ENCODE measurements at places on chromosomes 16 and 17.

DNA sequence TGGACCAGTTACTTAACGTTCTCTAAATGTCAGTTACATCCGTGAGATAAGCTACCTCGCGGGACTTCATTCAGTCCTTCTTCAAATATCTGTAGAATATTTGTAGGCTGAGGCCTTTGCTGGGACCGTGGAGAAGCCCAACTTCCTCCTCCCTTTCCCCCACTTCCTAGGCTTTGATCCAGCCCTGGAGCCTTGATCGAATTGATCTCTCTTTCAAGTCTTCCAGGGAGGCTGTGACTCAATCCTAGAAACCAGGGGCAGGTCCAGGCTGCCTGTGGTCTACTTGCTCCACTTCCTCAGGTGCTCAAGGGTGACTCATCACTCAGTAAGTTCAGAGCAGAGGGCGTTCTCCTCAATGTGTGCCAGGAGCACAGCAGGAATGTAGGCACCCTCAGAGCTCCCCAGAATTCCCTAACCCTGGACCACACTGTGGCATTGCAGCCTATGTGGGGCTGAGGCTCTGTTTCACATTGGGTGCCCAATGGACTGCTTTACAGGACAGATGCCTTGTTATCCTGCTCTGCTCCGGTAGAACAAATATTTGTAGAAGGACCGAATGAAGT, 11.2 kb upstream of the CEP20 start:
- DNase-seq, result peak; percentile 79

DNA sequence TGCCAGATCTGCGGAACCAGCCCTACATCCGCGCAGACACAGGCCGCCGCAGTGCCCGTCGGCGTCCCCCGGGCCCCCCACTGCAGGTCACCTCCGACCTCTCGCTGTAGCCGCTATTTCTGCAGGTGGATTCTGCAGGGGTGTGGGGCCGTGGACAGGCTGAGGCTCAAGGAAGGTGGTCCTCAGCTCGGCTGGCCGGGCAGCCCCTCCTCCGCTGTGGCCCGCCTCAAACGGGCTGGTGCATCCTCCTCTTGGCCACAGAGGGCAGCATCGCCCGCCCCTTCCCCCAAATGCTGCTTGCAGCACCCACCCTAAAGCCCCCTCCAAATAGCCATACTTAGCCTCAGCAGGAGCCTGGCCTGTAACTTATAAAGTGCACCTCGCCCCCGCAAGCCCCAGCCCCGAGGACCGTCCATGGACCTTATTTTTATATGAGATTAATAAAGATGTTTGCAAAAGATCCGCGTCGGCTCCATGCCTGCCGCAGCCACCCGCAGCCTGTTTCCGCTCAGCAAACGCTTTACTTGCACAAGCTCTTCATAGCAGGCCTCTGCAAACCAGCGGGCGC, 14.9 kb downstream of the SPATA32 start:
- DNase-seq, result peak; percentile 66

- DNase-seq, result no peak
These were observed 3.4 kb downstream of the SKA2 start for GRCh38 chr17:59151591-59151990.

DNA sequence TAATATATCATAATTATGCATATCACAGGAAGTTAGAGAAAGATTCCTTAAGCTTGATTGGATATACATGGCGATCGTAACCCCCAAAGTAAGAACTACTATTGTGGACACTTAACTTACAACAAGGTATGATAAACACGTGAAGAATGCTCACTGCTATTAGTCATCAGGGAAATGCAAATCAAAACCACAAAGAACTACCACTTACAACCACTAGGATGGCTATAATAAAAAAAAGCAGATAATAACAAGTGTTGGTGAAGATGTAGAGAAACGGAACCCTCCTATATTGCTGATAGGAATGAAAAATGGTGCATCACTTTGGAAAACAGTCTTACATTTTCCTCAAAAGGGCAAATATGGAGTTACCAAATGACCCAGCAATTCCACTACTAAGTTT, 265.9 kb downstream of the SLC39A11 start:
- DNase-seq, result no peak

- no peak for DNase-seq
These were observed 91.6 kb upstream of the ZNF469 start for GRCh38 chr16:88290850-88291830.

GRCh38 chr17:48843187-48843900, 12.5 kb downstream of the CALCOCO2 start:
- DNase-seq, result no peak

GRCh38 chr16:80622007-80622406, 81.2 kb downstream of the DYNLRB2 start:
- no peak for DNase-seq

DNA sequence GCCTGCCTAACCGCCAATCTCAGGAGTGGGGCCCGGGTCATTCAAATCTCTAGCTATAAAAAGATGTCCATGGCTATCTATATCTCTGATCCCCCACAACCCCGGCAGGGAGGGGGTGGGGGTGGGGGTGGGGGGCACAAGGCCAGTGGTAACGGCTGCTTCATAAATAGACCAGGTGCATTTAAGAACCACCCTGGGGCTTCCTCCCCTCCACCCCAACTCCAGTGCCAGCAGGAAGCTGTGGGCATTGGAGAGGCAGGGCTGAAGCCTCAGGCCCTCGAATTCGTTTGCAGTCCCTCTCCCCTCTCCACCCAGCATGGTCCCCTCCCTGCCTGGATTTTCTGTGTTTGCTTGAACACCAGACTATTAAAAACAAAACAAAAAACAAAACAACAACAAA, 56.0 kb downstream of the RAP1GAP2 start:
- DNase-seq, result no peak

Measured in hepatocyte (in vitro differentiated cells).